ENCODE measurements at places on chromosomes 7 and 10.

DNA sequence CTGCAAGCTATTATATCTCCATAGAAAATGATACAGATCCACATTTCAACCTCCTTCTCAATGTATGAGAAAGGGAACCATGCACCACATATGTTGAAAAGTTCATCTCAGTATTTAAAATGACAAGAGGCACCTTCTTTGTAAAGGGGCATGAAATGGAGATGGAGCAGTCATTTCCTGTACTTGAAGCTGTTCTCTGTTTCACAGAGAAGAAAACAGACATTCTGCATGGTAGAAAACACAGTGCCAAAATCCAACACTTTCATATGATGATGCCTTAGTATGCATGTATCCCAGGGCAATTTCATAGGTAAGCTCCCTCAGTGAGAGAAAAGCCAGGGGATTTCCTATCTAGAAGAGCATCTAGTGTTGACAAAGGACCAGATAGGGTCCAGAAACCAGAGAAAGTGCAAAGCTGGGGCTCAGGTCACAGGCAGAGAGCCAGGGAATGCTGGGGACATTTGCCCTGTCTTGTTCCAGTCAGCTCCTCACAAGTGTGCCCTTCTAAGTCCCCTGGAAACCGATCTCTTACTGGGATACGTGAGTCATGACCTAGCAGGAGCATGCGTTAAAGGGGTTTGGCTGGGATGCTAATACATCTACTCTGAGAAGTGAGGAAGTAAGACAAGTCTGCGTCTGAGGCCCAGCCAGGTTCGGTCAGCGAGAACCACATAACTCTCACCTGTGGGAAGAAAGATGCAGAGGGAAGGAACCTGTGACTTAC, 118.7 kb downstream of the ICA1 start:
- no peak for DNase-seq

DNA sequence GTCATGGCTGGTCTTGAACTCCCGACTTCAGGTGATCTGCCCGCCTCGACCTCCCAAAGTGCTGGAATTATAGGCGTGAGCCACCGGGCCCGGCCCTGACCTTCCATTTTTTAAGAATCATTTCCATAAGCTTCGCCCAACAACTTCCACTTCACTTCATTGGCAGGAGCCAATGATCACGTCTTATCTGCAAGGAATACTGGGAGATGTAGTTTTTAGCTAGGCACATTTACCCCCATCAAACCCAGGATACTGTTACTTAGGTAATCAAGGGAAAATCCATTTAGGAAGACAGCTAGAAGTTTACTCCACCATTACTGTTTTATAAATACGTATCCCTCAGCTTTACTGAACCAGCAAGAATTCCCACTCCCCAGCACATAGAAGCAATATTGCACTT, 3.4 kb upstream of the CDK13 start:
- DNase-seq, result no peak

DNA sequence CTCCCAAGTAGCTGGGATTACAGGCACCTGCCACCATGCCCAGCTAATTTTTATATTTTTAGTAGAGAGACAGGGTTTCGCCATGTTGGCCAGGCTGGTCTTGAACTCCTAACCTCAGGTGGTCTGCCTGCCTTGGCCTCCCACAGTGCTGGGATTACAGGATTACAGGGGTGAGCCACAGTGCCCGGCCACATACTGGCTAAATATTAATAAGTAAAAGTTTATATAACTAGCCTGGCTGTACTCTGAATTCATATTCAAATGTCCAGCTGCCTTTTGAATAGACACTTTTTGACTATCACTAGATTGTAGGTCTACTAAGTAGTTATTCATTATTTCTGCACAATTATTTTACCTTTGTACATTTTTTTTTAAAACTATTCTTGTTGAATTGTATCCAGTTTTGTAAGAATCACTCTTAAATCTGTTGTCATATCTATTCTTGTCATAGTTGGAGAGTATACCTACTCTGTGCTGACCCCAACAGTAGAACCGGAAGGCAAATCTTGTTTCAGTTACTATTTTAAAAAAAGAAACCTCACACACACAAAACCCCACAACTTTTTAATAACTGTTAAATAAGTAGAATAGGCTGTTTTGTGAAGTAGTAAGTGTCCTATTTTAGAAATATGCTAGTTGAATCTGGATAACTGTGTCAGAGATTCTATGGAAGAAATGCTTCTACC, 29.6 kb downstream of the MINPP1 start:
- DNase-seq, result no peak

DNA sequence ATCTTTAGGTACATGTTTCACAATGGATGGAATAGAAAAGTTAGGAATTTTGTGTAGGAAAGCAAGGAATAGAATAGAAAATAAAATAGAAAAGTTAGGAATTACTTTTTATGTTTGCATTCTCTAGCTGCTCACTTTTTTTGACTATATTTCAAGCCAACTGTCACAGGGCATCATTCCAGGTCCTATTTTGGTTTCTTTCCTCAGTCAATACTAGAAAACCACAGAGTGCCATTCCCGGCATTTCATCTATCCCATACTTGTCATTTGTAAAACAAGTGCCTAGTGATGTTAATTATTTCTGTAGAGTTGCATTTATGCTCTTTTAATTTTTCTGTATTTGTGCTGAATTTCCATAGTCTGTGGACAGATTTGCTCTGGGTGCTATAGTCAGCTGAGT, 66.2 kb downstream of the SDK1 start:
- DNase-seq, result no peak

- no peak for DNase-seq
Observed at GRCh38 chr7:25720427-25720826, 431.6 kb upstream of the NFE2L3 start.

DNA sequence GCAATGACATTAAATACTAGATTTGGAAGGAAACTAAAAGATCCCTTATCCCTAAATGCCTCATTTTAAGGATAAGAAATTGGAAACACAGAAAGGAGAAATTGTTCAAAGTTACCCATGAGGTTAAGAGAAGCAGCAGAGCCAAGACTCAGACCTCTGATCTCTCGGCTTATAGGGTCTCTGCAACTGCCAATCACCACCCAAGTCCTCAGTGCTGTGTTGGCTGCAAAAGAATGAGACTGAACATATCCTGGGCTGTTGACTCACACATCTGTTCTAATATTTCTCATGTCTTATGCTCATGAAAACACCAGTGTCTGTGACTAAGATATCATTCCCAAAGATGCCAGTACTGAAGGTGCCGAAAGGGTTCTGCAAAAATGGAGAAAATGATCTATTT, 153.3 kb downstream of the XPNPEP1 start:
- no peak for DNase-seq

DNA sequence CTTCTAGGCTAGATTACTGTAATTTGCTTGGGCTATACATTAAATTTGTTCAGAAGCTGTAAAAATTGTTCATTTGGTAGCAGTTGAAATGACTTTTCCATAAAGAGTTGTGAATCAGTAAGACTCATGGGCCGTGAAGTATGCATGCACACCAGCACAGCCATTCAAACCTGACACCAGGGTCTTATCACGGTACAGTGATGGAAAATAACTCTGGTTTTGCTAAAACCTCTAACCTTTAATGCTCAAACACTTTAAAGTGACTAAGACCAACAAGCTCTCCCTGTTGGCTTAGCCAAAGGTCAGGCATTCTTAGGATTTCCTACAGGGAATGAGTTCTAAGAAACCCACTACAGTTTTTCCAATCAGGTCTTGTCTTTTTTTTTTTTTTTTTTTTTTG, 11.5 kb downstream of the ARL3 start:
- DNase-seq, result no peak

GRCh38 chr7:12637819-12638592, 49.4 kb upstream of the ARL4A start:
- DNase-seq, result no peak

- DNase-seq, result no peak
Observed at GRCh38 chr10:70312972-70313371, 29.2 kb upstream of the NPFFR1 start.

DNA sequence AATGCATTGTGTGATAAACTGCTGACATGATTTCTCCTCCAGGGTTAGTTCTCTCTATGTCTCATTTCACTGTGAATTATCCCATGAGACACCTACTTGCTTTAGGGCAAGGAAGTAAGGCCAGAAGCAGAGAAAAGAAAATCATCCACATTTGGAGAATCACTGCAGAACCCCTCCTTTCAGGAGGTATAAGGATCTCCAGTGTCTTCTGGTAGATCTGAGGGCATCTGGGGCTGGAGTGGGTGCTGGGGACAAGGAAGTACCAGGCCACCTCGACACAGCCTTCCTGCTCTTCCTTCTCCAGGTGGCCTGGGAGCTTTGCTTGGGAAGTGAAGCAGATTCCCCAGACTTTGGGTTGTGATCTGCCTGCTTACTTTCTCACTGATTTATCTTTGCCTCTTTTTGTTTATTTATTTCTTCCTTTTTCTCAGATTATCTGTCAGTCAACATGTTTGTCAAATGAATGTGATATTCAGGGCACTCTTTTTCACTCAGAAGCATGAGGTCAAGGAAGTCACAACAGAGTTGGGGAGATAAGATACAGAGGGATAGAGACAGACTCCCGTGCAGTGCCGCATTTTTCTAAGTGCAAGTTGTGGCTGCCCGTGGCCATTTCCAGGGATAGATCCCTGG, 12.4 kb upstream of the CAMK2G start:
- no peak for DNase-seq

- DNase-seq, result no peak
Observed at GRCh38 chr10:129725890-129726631, 238.0 kb downstream of the EBF3 start.

GRCh38 chr10:84398696-84399095, 70.3 kb downstream of the CCSER2 start:
- DNase-seq, result no peak

- no peak for DNase-seq
Observed at GRCh38 chr10:92574548-92575261, 812 bp upstream of the IDE start.

DNA sequence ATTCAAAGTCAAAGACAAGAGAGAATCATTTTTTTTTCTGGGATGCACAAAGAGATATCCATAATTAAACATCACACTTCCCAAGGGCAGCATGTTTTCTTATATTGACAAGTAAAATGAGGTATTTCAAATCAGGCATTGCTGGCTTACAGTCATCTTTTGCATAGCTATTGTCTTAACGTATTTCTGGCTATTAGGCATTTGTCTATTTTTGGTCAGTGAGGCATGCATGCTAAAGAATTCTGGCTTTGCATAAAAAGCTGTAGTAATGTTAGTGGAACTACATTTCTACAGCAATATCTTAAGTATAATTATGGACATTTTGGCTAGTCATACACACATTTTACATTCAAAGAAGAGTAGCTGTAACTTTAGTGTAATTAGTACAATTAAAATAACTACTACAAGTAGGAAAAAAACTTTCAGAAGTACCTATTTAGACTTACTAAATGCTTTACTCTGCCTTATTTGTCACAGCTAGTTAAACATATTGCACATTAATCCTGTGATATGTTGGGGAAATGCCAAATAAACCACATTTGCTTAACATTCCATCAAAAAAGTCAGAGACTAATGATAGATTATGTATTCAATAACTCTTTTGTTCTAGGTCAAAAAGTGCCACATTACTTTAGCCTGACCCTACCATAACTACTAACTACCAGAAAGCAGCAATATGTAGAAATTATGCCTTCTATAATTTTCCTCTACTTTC, 76.4 kb downstream of the RELN start:
- no peak for DNase-seq

- DNase-seq, result no peak
Observed at GRCh38 chr10:80996615-80997193, 459.0 kb downstream of the SH2D4B start.

GRCh38 chr7:143258831-143259230, 4.4 kb upstream of the GSTK1 start:
- DNase-seq, result no peak

- DNase-seq, result no peak
Observed at GRCh38 chr7:21544715-21545114, 1.9 kb downstream of the DNAH11 start.

- no peak for DNase-seq
Observed at GRCh38 chr7:2394566-2395082, 8.8 kb upstream of the CHST12 start.

- no peak for DNase-seq
Observed at GRCh38 chr10:109866168-109866994, 56.9 kb downstream of the XPNPEP1 start.

- DNase-seq, result no peak
Observed at GRCh38 chr7:42010751-42011150, 226.3 kb downstream of the GLI3 start.

Measured in activated CD8-positive, alpha-beta memory T cell treated with anti-CD3 and anti-CD28 coated beads, Interleukin-2, amount 50 U/mL, for 4 hours (primary cell).